ENCODE measurements at places on chromosomes 11 and 22.

GRCh38 chr11:2989006-2989405 lies 3.1 kb downstream of the NAP1L4 start:
- DNase-seq, result no peak

- DNase-seq, result no peak
These were observed 48.2 kb downstream of the GLYATL2 start for GRCh38 chr11:58796333-58796732.

DNA sequence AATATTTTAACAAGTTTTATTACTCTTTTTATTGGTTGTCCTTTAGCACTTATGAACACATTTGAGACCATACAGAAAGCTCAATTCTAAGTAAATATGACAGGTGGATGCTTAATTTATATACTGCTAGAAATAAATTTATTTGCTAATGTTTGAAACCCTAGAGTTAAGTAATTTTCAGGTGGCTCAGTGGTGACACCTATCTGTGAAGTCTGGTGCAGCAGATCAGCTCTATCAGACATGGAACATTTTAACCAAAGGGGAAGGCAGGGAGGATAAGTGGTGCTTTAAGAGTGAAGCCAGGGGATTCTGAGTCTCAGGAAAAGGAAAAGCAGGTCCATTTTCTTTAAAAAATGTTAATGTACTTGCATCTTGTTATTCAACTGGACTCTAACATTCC lies 175.8 kb downstream of the DSCAML1 start:
- DNase-seq, result no peak

DNA sequence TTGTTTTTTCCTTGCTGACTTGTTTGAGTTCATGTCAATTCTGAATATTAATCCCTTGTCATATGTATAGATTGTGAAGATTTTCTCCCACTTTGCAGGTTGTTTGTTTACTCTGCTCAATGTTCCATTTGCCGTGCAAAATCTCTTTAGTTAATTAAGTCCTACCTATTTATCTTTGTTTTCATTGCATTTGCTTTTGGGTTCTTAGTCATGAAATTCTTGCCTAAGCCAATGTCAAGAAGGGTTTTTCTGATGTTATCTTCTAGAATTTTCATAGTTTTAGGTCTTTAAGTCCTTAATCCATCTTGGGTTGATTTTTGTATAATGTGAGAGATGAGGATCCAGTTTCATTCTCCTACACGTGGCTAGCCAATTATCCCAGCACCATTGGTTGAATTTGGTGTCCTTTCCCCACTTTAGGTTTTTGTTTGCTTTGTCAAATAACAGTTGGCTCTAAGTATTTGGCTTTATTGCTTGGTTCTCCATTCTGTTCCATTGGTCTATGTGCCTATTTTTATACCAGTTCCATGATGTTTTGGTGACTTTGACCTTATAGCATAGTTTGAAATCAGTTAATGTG lies 163.1 kb upstream of the PGR start:
- DNase-seq, result no peak

GRCh38 chr11:48182860-48183526 lies 33.6 kb upstream of the OR4B1 start:
- DNase-seq, result no peak

Data from fibroblast of lung (primary cell).